SHP77 (cell line): ENCODE measurements at places on chromosomes 6 and 20.

DNA sequence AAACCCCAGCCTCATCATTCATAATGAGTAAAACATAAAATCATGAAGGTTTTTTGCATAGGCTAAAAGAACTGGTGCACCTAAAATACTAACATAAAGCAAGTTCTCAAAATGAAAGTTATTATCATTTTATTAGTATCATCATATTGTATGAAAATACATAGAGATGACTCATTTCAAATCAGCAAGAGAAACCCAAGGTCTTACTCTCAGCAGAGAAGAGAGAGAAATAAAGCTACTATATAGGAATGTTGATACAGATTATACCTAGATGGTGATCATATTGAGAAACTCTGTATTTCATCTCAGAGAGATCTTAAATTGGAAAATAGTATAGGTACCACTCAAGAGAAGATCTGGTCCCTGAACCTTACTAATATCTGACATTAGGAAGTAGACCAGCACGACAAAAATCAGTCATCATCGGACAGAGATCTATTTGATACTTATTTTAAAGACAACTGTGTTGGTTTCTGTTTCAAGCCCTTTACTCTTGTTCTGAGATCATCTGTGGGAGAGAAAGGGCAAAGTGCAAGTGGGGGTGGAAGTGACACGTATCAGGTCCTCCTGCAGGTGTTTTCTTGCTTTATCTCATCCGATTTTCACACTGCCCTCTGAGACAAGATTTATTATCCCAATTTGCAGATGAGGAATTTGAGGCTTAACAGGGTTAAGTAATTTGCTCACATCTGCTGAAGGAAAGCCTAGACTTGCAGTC lies 532.3 kb downstream of the MAFB start:
- no peak for DNase-seq

- DNase-seq, result no peak
Measured at GRCh38 chr6:49986551-49986950, 17.1 kb upstream of the DEFB113 start.

DNA sequence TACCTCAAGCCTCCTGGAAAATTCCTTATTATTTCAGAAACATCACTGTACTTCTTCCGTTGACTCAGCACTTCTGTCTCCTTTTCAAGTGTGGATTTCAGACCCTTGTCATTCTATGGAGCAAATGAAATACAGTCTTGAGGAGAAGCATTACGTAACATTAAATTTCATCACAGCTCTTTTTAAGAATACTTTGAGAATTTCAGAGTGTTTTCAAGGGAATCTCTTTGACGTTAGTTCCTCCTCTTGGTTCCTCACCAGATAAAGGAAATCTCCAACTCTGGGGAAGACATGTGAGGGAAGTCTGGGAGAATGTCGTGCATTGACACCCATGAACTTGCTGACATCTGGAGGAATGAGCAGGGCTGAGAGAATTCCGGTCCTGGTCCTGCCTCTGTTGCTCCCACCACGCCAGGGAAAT lies 32.3 kb downstream of the UST start:
- no peak for DNase-seq

DNA sequence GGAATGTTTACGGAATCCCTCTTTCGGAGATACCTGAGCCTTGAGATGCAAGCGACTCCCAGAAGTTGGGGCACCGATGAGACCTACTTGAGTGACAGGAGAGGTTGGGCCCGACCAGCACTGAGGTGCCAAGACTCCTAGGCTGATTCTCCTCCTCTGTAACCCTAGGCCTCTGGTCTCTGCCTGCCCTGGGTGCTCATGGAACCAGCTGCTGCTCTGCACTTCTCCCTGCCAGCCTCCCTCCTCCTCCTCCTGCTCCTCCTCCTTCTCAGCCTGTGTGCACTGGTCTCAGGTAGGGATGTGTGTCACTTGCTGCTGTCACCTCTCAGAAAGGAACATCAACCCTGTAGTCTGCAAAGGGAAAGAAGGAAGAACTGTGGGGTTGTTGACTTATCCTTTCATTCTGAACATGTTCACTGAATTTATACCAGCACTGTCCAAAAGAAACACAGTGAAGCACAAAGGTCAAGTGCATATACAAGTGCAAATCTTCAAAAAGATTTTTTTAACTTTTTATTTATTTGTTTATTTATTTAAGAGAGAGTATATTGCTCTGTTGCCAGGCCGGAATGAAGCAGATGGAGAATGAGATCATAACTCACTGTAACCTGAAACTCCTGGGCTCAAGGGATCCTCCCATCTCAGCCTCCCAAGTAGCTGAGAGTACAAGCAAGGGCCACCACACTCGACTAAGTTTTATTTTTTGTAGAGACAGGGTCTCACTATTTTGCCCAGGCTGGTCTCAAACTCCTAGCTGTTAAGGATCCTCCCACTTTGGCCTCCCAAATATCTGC lies 913 bp downstream of the BTN2A2 start:
- peak; percentile 34 for DNase-seq

DNA sequence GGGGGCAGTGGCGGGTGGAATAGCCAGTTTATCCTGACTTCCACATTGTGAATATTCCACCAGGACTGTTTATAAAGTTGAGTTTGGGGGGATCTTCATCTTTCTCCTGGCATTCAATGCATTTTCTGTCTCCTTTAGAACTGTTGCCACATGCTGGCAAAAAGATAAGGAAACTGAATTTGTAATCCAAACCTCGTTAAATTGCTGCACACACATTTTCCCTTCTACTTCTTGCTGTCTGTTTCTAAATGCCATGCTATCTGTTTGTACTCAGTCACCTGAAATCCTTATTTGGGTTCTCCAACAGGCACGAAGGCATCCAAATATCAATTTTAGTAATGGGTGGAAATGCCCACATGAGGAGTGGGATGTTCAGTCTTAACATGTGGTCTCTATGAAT lies 180.2 kb upstream of the CCN2 start:
- DNase-seq, result no peak

DNA sequence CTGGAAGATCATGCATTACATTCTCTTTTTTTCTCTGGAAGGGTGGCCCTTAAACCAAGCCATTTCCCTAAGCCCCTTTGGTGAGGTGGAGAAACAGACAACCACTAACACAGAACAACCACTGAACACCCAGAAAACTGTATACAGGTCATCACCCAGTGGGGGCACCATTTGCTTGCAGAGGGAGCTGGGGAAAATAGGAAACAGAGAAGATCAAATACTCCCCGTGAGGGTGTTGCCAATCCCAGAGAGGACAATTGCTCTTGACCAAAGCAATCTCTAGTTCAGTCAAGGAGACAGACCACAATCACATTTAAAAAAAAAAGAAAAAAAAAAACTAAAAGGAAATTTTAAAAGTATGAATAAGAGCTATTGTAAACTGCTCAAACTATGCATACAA lies 865 bp upstream of the DAAM2 start:
- DNase-seq, result no peak

DNA sequence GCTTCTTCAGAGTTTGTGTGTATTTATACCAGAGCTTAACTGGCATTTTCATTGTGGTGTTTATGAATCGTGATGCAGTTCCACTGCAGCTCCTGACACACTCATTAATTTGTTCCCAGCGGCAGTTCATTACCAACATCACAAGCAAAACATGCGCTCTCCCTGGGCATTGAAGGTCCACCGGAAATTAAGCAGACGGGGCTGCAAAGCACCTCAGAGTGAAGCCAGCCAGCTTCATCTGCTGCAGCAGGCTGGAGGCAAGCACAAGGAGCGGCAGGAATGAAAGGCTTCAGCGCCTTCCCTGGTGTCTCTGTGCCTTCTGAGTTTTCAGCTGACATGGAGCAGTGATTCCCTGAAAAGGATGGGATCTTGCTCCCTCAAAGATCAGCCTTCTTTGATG lies 246.0 kb upstream of the SPTLC3 start:
- peak; percentile 43 for DNase-seq

DNA sequence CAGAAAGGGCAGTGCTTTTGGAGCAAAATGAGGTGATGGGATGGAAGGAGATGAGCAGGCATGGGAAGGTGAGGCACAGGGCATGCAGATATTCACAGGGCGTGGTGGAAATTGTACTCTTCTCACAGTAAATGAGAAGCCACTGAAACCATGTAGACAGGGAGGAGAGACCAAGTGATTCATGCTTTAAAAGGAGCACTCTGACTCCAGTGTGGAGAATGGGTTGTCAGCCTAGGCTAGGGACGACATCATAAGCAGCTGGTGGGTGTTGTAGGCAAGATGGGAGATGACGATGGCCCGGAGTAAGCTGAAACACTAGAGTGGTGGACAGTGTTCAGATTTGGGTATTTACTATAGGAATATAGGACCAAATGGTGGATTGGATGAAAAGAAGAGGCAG lies 18.4 kb downstream of the PDE7B start:
- no peak for DNase-seq

DNA sequence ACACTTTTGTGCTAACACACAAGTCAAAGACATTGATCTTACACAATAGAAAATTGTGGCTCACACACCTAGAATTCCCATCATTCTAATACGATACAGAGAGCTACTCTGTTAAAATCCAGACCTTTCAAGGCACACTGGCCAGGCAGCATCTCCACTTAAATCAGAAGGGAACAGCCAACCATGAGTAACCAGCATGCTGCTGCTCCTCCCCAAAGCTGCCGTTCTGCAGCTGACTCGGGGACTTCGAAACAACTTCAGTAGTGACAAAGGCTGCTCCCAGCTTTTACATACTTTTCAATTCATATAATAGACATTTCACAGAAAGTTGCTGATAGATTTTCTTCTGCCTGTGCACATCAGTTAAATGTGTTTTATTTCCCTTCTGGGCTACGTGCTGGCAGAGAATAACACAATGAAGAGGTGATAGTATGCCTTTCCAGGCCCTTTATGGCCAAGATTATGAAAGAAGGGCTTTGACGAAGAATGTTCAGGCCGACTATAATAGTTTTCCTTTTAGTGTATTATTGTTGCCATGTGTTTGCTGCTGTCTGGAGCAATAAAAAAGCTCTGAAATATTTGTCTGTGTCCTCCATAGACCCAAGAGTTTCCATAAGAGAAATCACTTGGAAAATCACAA lies 159.0 kb downstream of the GMDS start:
- DNase-seq, result no peak

DNA sequence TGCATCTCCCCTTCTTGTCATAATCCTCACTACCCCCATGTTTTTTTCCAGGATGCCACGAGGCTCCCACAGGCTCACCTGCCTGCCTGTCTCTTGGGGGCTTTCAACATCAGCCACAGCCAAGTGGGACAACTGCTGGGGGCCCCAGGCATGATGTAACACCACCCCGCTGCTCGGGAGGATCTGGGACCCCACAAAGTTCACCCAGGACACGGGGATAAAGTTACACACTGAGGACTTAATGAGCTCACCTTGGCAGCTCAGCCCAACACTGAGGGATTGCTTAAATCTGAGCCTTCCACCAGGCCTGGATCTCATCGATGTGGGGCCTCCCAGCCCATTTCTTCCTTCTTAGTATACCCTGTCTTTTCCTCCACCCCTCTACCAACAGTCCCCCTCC lies 56.4 kb upstream of the NNAT start:
- no peak for DNase-seq

DNA sequence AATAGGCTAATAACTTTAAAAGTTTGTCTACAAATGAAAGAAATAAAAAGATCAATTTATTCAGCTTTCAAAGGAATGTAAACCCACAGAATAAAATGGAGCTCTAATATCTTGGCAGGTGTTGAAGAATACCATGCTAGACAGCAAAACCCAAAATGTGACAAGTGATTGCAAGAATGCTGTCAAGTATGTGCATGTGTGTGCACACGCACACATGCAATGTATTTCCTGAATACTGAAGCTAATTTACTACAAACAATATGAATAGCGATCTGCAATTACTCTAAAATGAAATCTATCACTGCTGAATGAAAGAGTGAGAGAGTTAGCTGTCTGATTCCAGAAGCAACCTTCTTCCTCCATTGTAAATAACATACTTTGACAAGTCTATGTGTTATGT lies 179.2 kb upstream of the HSF2 start:
- DNase-seq, result no peak

DNA sequence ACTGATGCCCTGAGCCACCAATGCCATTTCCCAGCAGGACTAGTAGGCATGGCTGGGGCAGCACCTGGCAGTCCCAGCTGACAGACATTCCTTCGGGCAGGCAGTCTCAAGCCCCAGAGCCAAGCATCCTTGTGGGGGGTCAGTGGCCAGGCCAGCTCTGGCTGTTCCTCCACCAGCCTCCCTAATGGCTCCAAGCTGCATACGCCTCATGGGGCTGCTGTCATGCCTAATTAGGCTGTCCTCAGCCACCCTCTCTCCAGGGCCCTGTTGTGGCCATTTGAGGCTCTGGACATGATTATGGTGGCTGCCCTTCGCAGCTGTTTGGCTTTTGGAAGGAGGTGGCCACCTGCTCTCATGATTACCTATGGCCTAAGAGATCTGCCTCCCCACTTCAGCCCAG lies 79.4 kb downstream of the DLGAP4 start:
- no peak for DNase-seq

DNA sequence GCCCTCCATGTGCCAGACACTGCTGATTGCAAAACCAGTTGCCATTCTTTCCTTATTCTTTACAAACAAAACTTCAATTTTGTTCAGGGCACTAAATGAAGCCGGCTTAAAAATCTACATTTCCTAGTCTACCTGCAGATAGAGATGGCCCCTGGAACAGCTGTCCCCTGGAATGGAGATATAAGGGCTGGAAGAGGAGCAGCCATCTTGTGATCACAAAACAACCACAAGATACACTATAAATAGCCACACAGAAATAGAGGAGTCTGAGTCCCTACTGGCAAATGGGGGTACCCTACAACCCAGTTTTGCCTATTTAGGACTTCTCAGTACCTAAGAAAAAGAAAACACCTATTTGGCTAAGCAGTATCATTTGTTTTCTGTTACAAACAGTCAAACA lies 115.9 kb upstream of the BEND6 start:
- DNase-seq, result no peak

GRCh38 chr6:160127270-160128124 lies 5.9 kb downstream of the SLC22A1 start:
- no peak for DNase-seq

GRCh38 chr6:169571123-169571962 lies 130.5 kb downstream of the WDR27 start:
- no peak for DNase-seq

- DNase-seq, result no peak
Measured at GRCh38 chr6:43801495-43802181, 31.6 kb downstream of the VEGFA start.

GRCh38 chr6:26304797-26305640 lies 60.0 kb upstream of the BTN3A2 start:
- peak; percentile 56 for DNase-seq

GRCh38 chr6:135675862-135676261 lies 175.6 kb upstream of the PDE7B start:
- DNase-seq, result peak; percentile 36

GRCh38 chr6:44008821-44009370 lies 118.4 kb downstream of the MRPL14 start:
- DNase-seq, result no peak

GRCh38 chr6:158536084-158536890 lies 23.6 kb upstream of the TMEM181 start:
- peak; percentile 81 for DNase-seq

- DNase-seq, result peak; percentile 82
Measured at GRCh38 chr6:161168281-161168891, 105.5 kb downstream of the AGPAT4 start.
